Activated B cell treated with CpG ODN at 0.5 μM for 24 hours (primary cell): ENCODE measurements at places on chromosomes 2 and 18. TPM values are rescaled to one million over a fixed set of nuclear protein-coding genes. Genes with fewer than 3 reads are reported as not detected.

The HOXD13 gene
- total RNA-seq, result not detected in 2 replicates

The PARD6G gene
- total RNA-seq, result not detected in 2 replicates

The NAT8 gene
- total RNA-seq, result not detected in 2 replicates

The RBM43 gene
- 4.8 and 5.0 TPM in 2 replicates for total RNA-seq

The FBXO48 gene
- 1.8 and 2.6 TPM in 2 replicates for total RNA-seq

The ST8SIA3 gene
- not detected in 2 replicates for total RNA-seq

The LOXHD1 gene
- total RNA-seq, result not detected in 2 replicates

The NXPH2 gene
- not detected in 2 replicates for total RNA-seq

The PMAIP1 gene
- total RNA-seq, result 68.5 and 69.9 TPM in 2 replicates

The NEU2 gene
- total RNA-seq, result not detected in 2 replicates

The HOXD10 gene
- total RNA-seq, result not detected in 2 replicates

- DNase-seq, result no peak
Observed at GRCh38 chr18:24094561-24094960, 44.3 kb upstream of the CABYR start.

- no peak for DNase-seq
Observed at GRCh38 chr2:73237168-73237567, 3.1 kb downstream of the CCT7 start.

GRCh38 chr2:20687260-20687832 is 20.4 kb downstream of the GDF7 start:
- no peak for DNase-seq

- DNase-seq, result no peak
Observed at GRCh38 chr2:219460424-219460926, 25.8 kb downstream of the SPEG start.

DNA sequence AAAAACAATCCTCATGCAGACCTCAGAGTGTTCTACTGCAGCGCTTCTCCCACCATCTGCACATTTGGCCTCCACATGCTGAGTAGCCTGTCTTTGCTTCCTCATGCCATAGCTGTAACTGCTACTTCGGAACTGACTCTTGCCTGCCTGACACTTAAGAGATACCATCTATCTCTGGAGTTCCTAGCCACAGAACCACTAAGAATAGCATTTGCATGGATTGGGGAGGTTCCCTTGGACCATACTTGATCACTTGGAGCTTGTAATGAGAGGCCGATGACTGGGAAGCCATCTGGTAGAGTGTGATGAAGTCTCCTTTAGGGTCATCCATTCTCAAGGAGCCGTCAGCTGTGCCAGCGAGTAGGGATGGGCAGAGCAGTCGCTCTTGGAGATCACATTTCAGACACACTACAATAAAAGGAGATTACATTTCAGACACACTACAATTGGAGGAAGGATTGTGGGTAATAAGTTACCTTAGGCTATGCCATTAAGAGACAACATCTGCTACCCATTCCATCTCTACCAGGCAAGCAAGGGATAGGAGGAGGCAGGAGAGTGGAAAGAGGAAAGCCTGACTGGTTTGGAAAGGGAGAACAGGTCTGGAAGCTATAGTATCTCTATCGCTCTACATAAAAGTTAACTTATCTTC is 21.8 kb downstream of the DOK1 start:
- DNase-seq, result no peak

GRCh38 chr2:182933629-182934028 is 67.2 kb upstream of the FRZB start:
- no peak for DNase-seq

DNA sequence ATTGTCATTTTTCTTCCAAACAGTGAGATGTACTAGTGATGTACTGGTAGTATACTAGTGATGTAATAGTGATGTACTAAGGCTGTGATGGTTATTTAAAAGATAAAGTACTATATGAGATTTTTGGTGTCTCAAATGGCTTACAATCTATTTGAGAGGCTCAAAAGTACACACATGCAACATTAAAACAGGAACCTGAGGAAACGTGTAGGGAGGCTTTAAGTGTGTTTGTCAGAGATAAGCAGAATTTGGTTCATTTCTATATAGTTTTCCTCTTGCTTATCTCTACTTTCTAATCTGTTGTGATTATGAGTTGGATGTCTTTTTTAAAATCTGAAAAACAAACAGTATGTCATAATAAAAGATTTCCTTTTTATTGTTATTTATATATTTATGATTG is 100.9 kb upstream of the SERTAD2 start:
- no peak for DNase-seq

- no peak for DNase-seq
Observed at GRCh38 chr2:42503291-42503690, 9.5 kb upstream of the KCNG3 start.

DNA sequence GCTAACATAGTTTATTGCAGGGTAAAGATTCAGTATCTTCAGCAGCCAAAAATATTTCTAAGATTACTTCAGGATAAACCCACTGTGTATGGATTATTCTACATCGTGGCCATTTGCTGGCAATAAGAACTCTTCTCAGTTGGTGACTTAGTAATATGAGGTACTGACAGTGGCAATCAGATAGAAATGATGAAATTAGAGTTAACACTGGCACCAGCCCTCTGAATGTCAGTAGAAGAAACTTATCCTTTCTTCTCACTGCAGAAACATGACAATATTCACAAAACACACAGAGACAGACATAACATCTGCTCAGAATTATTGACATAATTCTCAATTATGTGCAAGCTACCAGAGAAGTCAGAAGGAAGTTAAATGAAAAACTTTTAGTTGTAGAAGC is 246.3 kb upstream of the COL3A1 start:
- DNase-seq, result no peak

DNA sequence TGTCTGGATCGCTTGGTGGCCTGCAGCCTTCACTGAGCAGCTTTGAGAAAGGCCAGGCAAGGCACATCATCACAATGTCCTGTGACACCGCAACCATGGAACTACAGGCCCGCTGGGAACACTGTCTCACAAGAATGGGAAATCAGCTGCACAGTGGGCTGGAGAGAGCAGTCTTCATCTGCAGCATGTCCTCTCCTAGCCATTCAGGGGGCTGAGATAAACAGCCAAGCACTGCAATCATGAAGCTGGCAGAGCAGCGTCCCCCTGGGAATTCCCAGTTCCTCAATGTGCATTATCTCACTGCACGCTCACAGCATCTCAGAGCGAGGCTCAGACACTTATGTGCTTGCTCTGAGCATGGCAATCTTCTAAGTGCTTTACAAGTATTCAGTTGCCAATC is 1.9 kb downstream of the CMPK2 start:
- no peak for DNase-seq

DNA sequence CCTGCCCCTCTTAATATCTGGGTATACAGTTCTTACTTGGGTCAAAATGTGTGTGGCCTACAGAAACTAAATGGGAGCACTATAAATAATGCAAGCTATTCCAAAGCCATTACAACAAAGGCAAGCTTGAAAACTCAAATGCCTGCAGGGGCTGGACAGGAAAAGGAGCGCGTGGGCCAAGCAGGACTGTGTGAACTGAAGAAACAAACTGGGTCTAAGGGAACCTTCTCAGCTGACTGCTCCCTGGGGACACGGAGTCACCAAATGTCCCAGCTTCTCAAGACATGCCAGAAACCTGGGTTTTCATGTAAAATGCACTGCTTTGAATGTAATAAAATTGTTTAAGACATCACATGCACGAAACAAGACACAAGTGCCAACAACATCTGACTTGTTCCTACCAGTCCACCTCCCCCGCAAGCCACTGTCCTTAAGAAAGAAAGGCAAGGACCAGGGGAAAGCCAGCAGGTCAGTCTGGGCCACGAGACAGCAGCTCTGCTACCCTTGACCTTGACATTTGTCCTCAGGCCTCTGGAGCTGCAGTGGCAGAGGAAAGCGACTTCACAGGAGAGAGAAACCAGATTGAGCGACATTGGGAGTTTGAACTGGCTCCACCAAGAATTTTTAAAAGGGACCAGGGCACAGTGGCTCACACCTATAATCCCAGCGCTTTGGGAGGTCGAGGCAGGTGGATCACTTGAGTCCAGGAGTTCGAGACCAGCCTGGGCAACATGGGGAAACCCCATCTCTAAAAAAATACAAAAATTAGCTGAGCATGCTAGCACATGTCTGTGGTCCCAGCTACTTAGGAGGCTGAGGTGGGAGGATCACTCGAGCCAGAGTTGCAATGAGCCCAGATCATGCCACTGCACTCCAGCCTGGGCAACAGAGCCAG is 89.7 kb upstream of the SH3BP4 start:
- no peak for DNase-seq

DNA sequence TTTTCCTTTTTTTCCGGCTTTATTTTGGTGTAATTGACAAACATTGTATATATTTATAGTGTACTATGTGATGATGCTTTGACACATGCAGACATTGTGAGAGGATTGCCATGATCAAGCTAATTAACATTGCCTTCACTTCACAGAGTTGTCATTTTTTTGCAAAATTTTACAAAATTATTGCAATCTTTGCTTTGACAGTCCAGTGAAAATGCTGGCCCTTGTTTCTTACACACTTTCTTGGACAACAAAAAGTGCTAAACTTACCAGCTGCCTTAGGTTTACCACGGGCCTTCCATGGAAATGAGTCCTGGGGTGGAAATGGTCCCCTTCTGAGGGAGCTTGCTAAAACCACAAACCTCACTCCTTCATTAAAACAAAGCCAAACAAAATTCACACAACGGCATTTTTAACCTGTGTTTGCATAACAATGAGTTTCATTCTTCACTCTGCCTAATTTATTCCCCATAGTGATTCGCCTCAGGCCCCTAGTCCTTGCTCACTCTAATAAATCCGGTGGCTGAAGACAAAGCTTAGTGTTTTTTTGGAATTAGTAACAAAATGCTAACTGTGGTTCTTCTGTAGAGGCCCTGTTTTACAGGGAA is 32.2 kb downstream of the LINC00305 start:
- no peak for DNase-seq

DNA sequence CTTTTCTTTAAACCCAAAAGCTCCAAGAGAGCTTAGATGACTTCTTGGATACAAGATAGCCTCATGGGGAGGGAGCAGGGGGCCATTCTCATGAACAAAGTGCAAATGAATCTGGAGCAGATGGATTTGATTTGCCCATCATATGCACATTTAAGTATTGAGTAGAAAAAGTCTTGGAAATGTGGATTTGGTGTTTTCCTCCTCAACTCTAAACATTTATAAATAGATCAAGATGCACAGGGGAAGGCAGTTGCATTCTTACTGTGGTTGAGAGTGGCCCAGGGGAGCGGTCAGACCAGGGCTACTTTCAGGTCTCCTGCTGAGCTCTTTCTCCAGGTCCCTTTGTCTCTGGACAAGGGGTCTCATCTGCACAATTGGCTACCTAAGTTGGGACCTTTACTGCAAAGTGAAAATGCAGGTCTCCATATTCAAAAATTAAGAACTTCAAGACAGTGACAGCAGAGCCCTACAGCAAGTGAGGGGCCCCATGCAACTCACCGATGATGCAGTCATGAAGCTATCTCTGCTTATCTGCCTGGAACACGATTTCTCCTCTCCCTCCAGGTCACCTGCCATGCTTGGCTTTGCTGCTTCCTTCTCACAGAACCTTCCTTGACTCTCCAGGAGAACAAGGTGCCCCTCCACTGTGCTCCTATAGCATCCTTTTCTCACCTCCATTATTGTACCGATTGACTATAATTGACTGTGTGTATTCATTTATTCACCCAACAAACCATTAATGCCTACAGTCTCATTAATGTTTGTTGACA is 145.4 kb downstream of the LPIN1 start:
- no peak for DNase-seq

GRCh38 chr18:51151568-51152511 is 45.6 kb downstream of the MEX3C start:
- peak; percentile 47 for DNase-seq

DNA sequence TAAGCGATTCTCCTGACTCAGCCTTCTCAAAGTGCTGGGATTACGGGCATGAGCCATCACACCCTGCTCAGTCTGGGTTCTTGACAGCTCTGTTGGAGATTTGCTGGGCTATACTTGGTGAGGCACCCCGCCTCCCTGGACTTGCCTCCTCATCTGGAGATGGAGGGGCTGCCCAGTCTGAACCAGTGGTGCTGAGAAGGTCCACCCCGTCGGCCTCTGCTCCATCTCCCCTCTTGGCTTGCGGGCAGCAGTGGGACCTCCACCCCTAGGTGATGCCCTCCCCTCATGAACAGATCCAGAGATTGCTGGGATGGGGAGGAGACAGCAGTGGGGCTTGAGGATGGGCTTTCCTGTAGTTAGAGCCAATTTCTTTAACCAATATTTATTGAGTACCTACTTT is 120.9 kb downstream of the CLIP4 start:
- no peak for DNase-seq
